ENCODE measurements at places on chromosomes 1 and 21.

DNA sequence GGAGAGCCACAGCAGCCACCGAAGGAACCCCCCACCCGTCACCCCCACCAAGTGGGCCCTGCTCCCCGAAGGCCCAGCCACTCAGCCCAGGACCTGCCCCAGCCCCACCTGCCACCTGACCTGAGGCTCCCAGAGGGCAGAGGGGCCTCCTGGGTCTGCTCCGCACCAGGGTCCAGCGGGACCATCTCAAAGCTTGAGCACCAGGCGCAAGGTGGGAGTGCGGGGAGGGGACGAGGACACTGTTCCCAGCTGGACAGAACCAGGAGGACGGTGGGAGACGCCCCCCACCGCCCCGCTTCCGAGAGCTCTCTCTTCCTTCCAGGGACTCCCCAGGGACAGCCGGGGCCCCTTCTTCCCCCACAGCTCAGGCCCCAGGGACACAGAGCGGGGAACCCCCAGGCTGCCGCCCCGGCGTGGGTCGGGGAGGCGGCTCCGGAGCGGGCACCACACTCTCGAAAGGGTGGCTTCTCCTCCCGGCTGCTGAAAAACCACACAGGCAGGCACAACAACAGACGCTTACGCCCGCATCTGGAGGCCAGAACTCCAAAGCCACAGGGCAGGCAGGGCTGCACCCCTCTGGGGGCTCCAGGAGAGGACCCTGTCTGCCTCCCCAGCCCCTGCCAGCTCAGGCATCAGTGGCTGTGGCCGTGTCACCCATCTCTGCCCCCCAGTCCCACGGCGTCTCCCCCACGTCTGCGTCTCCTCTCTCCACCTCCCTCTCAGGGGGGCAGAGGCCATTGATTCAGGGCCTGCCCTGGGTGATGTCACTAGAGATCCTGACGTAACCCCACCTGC is 1.9 kb upstream of the TTLL10 start:
- DNase-seq: no peak

DNA sequence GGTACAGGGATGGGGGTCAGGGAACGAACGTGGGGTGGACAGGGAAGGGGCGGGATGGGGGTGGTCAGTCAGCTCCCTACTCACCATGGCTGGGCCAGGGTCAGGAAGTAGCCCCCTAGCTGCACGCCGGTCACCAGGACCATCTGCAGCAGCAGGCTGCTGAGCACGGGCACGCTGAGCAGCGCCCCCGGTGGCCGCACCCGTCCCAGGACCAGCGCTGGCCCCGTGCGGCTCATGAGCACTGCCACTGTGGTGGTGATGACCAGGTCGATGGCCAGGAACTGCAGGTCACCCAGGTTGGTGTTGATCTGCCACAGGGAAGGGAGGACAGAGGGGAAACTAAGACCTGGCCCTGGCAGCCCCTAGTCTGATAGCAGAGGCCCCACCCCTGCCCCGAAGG is 6.5 kb upstream of the MFAP2 start:
- no peak for DNase-seq

DNA sequence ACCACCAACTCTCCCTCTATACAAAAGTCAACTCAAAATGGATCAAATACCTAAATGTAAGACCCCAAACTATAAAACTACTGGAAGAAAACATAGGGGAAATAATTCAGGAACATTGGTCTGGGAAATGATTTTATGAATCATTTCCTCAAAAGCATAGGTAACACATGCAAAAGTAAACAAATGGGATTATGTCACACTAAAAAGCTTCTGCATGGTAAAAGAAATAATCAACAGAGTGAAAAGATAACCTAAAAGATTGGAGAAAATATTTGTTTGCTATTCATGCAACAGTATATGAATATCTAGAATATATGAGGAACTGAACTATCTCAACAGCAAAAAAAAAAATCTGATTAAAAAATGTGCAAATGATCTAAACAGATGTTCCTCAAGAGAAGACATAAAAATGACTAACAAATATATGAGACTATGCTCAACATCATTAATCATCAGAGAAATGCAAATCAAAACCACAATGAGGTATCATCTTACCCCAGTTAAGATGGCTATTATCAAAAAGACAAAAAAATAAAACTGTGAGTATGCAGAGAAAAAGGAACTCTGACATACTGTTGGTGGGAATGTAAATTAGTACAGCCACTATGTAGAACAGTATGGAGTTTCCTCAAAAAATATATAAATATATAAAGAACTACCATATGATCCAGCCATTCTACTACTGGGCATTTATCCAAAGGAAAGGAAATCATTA is 47.8 kb downstream of the VCAM1 start:
- DNase-seq: no peak

DNA sequence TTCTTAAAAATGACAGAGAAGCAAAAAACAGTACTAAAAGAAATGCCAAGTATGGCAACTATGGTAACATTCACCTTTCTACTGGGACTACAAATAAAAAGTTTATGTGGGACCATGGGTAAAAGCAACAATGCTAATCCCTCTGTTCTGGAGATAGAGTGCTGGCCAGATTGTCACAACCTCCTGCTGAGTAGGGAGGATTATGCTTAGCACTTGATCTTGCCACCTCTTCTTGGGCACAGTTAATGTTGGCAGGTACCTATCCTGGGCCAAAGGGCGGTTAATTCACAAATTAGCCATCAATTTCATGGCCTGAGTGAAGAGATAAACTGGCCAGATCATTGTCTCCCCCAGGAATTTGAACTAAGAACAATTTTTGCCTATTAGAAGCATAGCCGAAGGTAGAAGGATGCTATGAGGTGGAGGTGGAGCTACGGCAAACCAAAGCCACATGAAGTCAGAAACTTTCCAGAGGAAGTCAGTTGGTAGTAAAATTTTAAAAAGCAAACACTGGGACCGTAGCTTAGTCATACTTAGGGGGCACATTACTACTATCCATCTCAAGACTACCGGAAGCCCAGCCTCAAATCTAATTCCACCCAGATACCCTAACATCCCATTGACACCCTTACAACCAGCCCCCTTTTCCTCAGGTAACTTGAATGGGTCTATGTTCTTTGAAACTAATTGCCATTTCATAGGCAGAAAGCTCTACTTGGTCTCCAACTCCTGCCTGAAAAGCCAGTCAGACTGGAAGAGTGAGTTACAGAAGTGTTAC is 2.7 kb downstream of the SCYL3 start:
- no peak for DNase-seq

GRCh38 chr21:20647607-20648006 is 350.6 kb upstream of the NCAM2 start:
- DNase-seq: no peak

GRCh38 chr1:218587900-218588299 is 242.8 kb downstream of the TGFB2 start:
- no peak for DNase-seq

GRCh38 chr1:222754366-222755139 is 17.6 kb downstream of the FAM177B start:
- DNase-seq: no peak

DNA sequence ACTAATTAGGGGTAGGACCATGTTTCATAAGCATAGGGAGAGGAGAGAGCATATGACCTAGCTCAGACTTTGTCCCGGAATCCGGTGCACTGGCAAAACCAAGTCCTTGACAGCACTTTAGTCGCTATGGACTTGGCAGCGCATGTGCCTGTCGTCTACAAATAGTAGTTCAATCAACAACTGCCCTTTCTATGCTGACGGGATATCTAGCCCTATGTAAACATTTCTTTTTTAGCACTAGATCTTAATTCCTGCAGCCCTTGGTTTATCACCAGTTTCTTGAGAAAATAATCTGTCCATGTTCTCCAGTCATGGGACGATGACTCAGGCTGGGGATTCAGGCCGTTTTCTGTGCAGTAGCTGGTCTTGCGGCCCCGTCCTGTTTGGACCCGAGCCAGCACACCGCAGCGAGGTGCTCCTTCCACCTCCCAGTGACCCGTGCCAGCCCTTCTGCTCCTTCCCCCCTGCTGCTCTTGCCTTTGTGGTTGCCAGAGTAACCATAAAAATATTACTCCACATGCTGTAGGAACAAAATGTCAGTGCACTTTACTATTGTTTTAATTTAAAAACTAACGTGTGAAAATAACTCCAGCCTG is 8.6 kb upstream of the MT1HL1 start:
- DNase-seq: no peak

DNA sequence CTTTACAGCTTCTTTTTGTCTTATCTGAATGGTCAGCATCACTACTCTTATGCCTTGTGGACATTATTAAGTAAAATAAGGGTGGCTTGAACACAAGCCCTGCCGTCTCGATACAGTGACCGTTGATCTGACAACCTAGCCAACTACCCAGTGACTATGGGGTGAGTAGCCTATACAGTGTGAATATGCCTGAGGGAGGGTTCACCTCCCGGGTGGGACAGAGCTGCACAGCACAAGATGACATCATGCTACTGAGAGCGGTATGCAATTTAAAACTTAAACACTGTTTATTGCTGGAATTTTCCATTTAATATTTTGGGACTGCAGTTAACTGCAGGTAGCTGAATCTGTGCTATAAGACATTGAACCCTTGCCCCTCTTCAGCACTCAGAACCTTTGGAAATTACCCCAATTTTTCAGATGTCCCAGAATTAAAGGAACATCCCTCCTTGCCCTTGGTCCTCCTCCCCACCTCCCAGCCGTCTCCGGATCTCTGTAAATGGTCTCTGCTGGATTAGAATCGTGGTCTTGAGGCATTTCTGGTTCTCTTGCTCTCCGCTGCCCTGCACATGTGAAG is 618.5 kb downstream of the PTPRU start:
- no peak for DNase-seq

DNA sequence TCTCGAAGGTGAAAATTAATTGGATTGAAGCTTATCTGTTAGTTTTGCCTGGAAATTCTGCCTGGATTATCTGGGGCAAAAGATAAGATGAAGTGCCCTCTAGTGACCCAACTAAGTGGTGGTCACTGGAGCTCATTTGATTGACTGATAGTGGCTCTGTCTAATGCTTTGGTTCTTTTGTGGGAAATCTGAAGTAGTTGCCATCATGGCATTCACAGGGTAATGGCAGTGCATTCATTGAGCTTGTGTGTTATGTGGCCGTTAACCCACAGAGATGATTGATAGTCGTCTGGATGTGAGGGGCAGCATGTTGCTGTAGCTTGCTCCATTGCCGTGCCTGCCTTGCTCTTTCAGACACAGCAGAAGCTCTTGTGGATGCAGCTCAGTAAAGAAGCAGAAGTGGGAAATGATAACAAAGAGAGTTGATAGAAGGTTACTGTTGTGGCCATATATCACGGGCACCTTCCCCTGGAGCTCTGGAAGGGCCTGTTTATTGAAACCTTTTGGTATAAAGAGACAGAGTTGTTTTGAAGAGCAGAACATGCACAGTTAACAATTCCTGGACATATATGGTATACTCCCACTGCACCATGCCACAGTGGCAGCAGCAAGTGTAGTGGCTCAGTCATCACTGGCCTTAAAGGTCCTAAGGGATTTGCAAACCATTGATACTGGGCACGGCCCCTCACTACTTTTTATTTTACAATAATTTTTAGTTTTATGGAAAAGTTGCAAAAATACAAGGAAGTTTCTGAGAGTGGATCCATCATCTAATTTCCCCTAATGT is 42.0 kb downstream of the CXADR start:
- DNase-seq: no peak

GRCh38 chr1:61215676-61216289 is 133.4 kb downstream of the NFIA start:
- DNase-seq: no peak

- no peak for DNase-seq
Measured at GRCh38 chr1:88984569-88984968, 7.9 kb downstream of the KYAT3 start.

- DNase-seq: no peak
Measured at GRCh38 chr1:1181129-1181937, 7.7 kb downstream of the TTLL10 start.

DNA sequence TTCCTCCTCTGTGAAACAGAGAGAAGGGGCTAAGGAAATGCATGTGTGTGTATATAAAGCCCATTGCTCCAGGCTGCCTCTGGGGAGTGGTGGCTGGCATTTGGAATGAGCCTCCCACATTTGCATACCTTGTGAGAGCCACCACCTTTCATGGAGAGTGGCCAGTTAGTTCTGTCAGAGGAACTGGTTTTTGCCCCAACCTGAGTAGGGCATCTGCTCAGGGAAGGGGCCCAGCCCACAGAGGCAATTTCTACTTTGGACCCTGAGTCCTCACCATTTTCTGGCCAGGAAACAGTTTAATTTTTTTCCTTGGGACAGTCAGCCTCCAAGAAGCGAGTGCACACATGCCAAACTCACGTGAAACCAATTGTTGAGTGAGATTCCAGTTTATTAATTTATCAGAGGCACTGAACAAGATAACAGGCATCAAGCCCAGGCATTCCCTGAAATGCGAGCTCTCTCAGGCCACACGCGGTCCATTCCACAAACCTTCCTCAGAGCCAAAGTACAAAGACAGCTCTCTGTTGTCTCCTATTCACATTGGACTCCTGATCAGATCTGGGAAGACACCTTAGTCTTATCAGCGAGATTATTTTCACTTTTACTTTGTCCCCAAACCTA is 1.0 kb upstream of the SLC6A9 start:
- DNase-seq: no peak

DNA sequence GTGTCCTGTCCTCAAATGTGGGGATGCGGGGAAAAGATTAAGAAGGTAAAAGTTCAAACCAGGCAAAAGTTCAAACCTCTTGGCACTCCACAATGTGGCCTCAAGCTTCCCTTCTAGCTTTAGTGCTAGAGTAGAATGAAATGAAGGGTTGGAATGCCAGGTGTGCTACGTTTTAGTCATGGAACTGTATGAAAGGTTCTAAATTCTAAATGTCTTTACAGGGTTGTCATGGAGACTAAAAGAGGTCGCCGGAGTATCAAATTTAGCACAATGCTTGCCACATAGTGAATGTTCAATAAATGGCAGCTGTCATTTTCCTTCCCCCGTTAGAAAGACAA is 57.2 kb upstream of the LRRC8D start:
- no peak for DNase-seq

All from omental fat pad (tissue), 4 donors.